ENCODE measurements at places on chromosomes 1 and 21.

DNA sequence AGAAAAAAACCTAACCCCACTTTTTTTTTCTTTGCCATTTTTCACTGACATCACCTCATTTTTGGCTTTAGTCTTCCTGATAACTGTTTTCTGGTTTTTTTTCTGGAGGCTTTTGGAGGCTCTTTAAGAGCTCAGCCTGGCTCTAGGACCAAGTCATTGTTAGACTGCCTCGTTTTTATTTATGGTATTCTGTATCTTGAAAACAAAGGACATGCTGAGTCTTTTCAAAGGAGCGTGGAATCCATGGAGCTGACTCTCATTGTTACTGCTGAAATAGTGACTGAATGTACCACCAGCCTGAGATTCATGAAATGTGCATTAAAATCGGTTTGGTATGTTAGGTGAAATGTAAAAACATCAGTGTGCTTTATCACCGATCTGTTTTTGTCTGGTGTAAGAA is 28.0 kb downstream of the RASAL2 start:
- DNase-seq, result no peak

GRCh38 chr1:185570962-185571361 is 163.2 kb upstream of the HMCN1 start:
- no peak for DNase-seq

- DNase-seq, result peak; percentile 93
These were observed 2.8 kb upstream of the CD1D start for GRCh38 chr1:158177700-158178450.

DNA sequence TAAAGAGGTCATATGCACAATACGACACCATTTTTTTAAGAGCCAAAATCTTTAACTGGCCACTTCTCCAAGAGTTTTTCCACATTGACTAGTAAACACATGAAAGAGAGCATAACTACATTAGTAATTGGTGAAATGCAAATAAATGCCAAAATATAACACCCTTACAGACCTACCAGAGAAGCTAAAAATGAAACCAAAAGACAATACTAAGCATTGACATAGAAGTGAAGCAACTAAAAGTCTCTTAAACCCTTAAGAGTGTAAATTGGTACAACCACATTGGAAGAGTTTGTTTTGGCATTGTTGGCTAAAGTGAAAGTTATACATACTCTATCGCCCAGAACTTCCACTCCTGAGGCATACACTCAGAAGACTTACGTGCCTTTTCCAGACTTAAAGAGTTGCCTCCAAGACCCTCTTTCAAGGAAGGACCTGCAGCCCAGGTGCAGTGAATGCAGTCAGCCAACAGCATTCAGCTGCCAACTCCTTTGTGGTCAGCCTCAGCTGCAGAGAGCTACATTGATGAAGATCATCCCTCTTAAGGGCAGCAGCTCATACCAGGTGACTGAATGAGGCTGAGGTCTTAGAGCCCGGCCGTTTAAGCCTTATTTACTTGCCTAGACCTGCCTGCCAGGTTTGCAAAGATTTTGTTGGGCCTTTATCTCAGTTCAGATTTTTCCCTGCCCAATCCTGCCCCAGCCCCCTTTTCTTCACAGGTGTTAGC is 839.1 kb upstream of the ADGRL2 start:
- DNase-seq, result no peak

GRCh38 chr1:110070671-110071242 is at the start of gene ALX3:
Gene ALX3 (minus strand): TSS chr1:110070672. CDS start chr1:110070612, 60 bp downstream.
- DNase-seq, result no peak

- no peak for DNase-seq
These were observed 27.2 kb upstream of the CLIC4 start for GRCh38 chr1:24717887-24718650.
